ENCODE measurements at places on chromosomes 6 and 20. TPM values are rescaled to one million over a fixed set of nuclear protein-coding genes. Genes with fewer than 3 reads are reported as not detected.

Gene TMEM74B
- total RNA-seq = 0.25 TPM

Gene APMAP
- 108 TPM for total RNA-seq

Gene SRMS
- not detected for total RNA-seq

Gene MYT1
- total RNA-seq = not detected

Gene FHL5
- total RNA-seq = not detected

Gene RAB23
- total RNA-seq = 8.7 TPM

Gene COL19A1
- total RNA-seq = not detected

Gene FKBP1C
- 0.38 TPM for total RNA-seq

Gene COL12A1
- total RNA-seq = 71.2 TPM

Gene MATN4
- 0.06 TPM for total RNA-seq

Gene NKX2-4
- not detected for total RNA-seq

Gene CASS4
- not detected for total RNA-seq

Gene ADGRB3
- total RNA-seq = not detected

Gene LGSN
- total RNA-seq = not detected

Gene MYBL2
- 17.3 TPM for total RNA-seq

Gene TMEM30A
- total RNA-seq = 237 TPM

Gene MDFI
- total RNA-seq = 22.8 TPM

Gene GPX5
- total RNA-seq = not detected

Gene GRM1
- under 0.01 TPM for total RNA-seq

Gene TCP11
- total RNA-seq = not detected

Gene OTOR
- not detected for total RNA-seq

Gene CABLES2
- 0.49 TPM for total RNA-seq

Gene SLC17A1
- not detected for total RNA-seq

Gene LY6G6C
- total RNA-seq = not detected

Gene GJA1
- 353 TPM for total RNA-seq

Gene PTCHD4
- 4.2 TPM for total RNA-seq

Gene PI16
- not detected for total RNA-seq

Gene CD24
- total RNA-seq = 0.49 TPM

Gene CDH22
- 0.57 TPM for total RNA-seq

Gene SLC17A2
- not detected for total RNA-seq

Gene BEND6
- total RNA-seq = 0.19 TPM

Gene DLK2
- 1.1 TPM for total RNA-seq

Gene PLG
- total RNA-seq = under 0.01 TPM

Gene SLC2A4RG
- total RNA-seq = 8.0 TPM

Gene R3HDML
- total RNA-seq = not detected

Gene SAMD5
- 0.65 TPM for total RNA-seq

Gene CDC5L
- 25.2 TPM for total RNA-seq

Gene KIFC1
- 25.6 TPM for total RNA-seq
